DMS153 (cell line): ENCODE measurements at places on chromosomes 16 and 17.
A peak's percentile ranks its signal among the peaks of the same experiment; 100 is the strongest.

- peak; percentile 93 for DNase-seq
These were observed 222.8 kb upstream of the TNRC6C start for GRCh38 chr17:77735566-77736198.

DNA sequence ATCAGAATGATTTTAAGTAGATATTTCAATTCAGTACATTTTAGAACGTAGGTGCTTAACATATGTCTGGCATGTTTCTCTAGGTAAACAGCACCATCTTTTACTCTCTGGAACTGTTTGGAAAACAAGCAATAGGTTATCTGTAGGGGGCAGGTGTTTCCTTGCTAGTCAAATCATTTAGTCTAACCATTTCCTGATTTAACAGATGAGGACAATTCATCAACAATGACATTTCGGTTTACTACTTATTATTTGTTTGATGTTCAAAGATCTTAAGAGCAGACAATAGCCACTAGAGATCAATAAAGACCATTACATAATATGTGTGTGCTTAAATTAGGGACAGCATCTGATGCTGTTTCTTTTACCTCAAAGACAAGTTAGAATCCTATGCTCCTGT is 173.1 kb downstream of the CEP112 start:
- peak; percentile 74 for DNase-seq

- no peak for DNase-seq
These were observed 1.3 kb downstream of the ADGRG1 start for GRCh38 chr16:57629516-57630406.

DNA sequence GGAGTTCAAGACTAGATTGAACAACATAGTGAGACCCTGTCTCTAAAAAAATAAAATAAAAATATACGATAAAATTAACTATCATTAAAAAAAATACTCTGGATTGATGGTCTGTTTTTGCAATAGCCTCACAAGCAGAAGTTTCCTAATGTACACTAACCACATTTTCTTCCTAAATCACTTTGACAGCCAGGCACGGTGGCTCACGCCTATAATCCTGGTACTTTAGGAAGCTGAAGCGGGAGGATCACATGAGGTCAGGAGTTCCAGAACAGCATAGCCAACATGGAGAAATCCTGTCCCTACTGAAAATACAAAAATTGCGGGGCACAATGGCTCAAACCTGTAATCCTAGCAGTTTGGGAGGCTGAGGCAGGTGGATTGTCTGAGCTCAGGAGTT is 64.7 kb downstream of the HELZ start:
- no peak for DNase-seq
